ENCODE measurements at places on chromosomes 6 and 20.

GRCh38 chr6:137637121-137637520 lies 142.9 kb upstream of the OLIG3 start:
- DNase-seq, result no peak

GRCh38 chr6:156752666-156753301 lies 24.4 kb upstream of the ARID1B start:
- DNase-seq, result no peak

- DNase-seq, result no peak
Measured at GRCh38 chr20:2820084-2820895, 4.1 kb downstream of the TMEM239 start.

DNA sequence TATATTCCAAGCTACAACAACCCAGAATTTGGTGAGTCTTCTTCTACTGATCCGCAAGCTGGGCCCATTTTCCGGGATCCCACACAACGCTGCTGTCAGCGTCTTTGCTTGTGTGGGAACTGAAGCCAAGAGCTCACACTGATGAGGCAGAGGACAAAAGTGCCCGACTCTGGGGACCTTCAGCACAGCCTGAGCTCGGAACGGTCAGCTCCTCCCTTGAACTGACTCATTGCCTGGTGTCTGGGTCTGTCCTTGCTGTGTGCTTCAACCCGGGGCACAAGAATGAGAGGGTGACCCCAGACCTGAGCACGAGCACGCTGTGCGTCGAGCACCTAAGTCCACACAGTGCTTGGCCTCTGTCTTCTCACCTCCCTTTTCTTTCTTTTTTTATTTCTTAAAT lies 33.5 kb downstream of the DACT2 start:
- DNase-seq, result no peak

GRCh38 chr20:32539026-32539816 lies 45.9 kb downstream of the NOL4L start:
- DNase-seq, result no peak

DNA sequence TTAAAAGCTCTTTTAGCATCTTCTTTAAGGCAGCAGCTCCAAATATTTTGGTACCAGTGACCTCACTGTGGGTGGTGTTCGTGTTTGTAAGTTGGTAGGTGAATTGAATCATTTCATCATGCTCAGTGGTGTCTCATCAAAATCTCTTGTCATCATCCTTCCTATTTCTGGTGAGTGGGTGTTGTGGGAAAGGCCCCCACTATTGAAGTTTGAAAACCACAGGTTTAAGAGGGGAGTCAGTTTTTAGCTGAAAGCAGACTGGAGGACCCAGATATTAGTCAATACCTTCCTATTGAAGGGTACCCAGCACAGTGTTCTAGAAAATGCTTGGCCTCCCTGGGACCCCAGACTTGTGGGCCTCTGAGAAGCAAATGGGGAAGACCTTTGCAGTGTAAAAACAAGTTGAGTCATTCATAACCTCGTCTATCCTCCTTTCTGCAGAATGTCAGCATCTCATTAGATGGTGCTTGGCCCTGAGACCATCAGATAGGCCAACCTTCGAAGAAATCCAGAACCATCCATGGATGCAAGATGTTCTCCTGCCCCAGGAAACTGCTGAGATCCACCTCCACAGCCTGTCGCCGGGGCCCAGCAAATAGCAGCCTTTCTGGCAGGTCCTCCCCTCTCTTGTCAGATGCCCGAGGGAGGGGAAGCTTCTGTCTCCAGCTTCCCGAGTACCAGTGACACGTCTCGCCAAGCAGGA lies 3.7 kb downstream of the PIM1 start:
- no peak for DNase-seq

GRCh38 chr6:107636486-107636885 lies 146.6 kb downstream of the SOBP start:
- DNase-seq, result no peak

DNA sequence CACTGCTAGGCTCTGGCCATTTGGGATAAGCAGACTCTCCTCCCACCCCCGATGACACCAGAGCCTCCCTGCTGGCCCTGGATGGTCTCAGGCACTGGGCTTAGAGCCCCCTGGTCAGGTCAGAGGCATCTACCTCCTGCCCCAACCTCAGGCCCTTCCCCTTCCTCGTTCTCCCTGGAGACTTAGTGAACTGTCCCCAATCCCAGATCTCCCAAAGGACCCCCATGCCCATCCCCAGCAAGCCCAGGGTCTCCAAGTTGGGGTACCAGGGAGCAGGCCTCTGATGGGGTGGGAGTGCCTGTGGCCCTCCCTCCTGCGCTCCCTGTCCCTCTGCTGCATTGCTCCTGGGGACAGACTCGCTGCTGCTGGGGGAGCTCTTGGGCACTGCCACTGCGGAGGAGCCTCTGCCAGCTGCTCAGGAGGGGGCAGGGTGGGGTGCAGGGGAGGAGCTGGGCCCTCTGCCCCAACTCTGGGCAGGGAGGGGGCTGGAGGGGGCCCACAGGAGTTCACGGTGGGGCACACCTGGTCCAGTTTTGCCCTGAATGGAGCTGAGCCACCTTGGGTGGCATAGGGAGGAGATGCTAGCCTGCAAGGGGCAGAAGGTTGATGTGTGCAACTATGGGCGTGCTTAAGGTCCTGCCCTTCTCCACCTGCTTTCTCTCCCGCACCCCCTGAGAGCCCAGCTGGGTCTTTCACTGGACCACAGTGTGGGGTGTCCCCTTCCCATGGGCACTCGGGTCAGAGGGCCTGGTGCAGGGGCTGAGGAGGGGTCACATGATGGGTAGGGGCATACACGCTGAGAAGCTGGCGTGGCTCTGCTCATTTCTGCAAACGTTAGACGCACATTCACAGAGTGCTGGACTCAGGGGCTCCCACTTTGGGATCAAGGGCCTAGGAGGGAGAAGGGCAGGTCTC lies 40.4 kb downstream of the SPDEF start:
- DNase-seq, result no peak

DNA sequence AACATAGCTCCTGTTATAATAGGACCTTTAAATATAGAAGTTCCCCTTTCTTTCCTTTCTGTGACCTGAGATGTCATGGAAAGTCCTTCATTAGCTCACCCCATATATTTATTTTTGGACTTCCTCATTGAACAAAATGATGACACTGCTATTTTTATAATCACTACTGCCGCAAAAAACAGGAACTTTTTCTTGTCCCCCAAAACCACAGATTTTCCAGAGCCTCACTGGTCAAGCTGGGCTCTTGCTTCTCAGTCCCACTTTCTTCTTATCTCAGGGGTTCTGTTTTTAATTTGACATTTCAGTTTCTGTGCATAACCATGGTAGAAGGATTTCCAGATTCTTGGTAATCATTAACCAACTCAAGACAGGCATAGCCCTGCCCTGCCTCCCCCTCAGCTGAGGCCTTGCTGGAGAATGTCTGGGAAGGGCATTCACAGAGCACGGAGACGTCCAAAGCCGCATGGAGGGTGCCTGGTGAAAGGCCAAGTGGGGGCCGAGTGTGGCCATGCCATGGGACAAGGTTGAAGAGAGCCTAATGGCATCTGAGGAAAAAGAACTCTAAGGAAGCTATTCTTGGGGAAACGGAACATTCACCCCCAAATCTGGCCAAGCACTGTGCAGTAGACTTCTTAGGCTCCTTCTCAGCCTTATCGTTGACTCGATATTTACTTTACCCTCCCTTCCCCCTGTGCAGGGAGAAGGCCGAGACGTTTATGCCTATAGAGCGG lies 73.7 kb downstream of the EDN1 start:
- DNase-seq, result no peak

GRCh38 chr20:16760431-16761304 lies 12.5 kb downstream of the OTOR start:
- DNase-seq, result no peak

GRCh38 chr20:57568088-57568896 lies 7.4 kb downstream of the PCK1 start:
- no peak for DNase-seq

GRCh38 chr6:148835920-148836441 lies 89.2 kb downstream of the UST start:
- no peak for DNase-seq

DNA sequence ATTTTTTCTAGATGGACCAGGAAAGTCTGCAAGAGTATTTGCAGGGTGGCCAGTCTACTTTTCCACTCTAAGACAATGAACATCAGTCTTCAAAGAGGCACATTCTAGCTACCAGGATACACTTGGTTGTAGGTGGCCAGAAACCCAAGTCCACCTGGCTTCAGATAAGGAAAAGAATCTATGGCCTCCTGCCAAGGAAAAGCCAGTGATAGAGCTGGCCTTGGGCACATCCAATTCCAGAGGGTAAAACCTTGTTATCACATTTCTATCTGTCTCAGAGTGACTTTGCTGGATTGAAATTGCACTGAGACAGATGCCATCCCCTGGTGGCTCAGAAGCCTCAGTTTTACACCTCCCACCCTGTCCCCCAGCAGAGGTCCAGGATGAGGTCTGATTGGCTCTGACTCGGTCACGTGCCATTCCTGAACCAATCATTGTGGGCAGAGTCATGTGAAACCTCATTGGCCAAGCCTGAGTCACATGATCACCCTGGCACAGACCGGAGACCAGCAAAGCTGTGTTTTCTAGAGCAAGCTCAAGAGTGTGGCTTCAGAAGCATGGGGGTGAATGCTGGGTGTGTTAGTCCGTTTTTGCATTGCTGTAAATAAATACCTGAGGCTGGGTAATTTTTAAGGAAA lies 497.4 kb upstream of the SULF2 start:
- no peak for DNase-seq

All from C1 segment of cervical spinal cord (tissue), 14 donors.